ENCODE measurements at places on chromosomes 11 and 22. TPM values are rescaled to one million over a fixed set of nuclear protein-coding genes. Genes with fewer than 3 reads are reported as not detected.

Gene DGAT2
- total RNA-seq: 3.4 TPM

Gene PKDREJ
- total RNA-seq: not detected

Gene RTN3
- total RNA-seq: 75.1 TPM

Gene SLC22A25
- not detected for total RNA-seq

Gene SCN4B
- 2.0 TPM for total RNA-seq

Gene STX5
- total RNA-seq: 32.0 TPM

- no peak for DNase-seq
Observed at GRCh38 chr22:33691057-33691630, 229.1 kb downstream of the LARGE1 start.

DNA sequence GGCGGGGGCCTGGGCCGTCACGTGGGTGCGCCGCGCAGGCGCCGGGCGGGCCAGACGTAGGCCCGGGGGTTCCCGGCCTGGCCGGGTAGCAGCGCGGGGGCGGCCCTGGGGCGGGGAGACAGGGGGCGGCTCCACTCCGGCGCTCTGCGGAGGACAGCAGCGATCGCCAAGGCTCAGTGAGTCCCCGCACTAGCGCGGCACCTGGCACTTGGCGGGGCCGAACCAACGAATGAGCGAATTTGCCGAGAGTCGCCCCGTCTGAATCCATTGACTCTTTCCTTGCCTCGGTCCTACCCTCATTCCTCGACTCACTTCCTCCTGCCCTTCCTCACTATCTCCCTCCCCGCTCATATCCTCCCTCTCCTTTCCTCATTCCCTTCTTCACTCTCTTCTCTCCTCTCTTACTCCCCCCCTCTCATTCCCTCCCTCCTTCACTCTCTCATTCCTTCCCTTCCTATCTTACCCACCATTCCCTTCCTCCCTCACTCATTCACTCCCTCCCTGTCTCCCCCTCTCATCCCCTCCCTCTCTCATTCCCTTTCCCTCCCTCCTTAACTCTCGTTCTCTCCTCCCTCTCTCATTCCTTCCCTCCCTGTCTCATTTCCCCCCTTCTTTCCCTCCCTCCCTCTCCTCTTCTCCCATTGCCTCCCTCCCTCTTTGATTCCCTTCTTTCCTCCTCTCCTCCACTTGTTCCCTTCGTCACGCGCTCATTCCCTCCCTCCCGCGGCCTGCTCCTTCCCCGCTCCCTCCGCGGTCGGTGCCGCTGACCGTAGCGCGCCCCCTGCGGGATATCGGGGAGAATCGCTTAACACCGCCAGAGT lies 476 bp upstream of the KLHL22 start:
- peak; percentile 60 for DNase-seq

- no peak for DNase-seq
Observed at GRCh38 chr11:119691020-119691666, 37.9 kb downstream of the NECTIN1 start.

- no peak for DNase-seq
Observed at GRCh38 chr11:77455740-77456139, 18.2 kb downstream of the PAK1 start.

GRCh38 chr22:26707581-26707980 lies 50.2 kb downstream of the MIAT start:
- DNase-seq: no peak

GRCh38 chr22:49519117-49519737 lies 308.4 kb downstream of the BRD1 start:
- DNase-seq: no peak

GRCh38 chr11:59413646-59414045 lies 12.6 kb downstream of the OR5A2 start:
- no peak for DNase-seq

- DNase-seq: no peak
Observed at GRCh38 chr11:69588270-69588669, 52.7 kb upstream of the CCND1 start.

DNA sequence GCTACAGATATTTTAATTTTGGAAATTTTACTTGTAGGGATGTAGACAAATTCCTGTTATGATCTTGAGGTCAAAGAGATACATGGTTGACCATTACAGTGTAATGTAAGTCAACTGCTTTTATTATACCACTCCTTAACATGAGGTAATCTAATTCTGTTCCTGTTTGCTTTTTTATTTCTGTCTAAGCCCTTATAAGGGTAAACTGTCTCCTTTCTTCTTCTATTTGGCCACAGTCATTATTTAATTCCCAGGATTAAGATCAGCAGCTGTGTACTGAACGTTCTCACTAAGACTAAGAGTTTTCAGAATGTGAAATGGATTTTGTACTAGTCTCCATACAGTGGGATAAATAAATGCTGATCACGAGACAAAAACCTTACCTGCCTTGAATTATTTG lies 32.8 kb downstream of the C2CD3 start:
- DNase-seq: no peak

DNA sequence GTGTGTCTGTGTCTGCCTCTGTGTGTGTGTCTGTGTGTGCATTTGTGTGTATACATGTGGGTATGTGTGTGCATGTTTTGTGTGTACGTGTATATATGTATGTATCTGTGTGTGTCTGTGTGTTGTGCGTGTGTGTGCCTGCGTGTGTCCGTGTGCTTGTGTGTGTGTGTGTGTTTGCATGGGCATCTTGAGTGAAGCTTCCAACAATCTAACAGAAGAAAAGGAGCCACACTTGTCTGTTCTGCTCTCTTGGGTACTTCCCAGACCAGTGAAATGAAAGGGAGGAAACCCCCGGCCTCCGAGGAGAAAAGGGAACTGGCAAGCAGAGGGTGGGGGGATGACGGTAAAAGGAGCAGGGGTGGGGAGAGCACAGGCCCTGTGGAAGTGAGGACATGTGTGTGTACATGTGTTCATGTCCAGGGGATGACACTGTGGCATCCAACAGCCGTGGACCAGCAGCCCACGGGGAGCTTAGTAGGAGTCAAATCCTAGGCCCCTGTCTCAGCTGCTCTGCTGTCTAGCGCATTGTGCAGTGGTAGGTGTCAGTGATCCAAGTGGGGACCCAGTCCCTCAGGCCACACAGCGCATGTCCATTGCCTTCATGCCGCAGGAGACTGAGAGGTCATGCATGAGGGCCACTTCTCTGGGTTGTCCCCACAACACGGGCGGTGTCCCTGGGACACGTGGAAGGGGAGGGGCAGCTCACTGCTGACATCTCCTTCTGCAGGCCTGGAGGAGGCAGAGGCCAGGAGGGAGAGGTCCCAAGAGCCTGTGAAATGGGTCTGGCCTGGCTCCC lies 8.1 kb downstream of the CSF2RB start:
- no peak for DNase-seq
